ENCODE measurements at places on chromosomes 7 and 10.

- DNase-seq: no peak
Measured at GRCh38 chr7:22420008-22420407, 63.1 kb upstream of the RAPGEF5 start.

DNA sequence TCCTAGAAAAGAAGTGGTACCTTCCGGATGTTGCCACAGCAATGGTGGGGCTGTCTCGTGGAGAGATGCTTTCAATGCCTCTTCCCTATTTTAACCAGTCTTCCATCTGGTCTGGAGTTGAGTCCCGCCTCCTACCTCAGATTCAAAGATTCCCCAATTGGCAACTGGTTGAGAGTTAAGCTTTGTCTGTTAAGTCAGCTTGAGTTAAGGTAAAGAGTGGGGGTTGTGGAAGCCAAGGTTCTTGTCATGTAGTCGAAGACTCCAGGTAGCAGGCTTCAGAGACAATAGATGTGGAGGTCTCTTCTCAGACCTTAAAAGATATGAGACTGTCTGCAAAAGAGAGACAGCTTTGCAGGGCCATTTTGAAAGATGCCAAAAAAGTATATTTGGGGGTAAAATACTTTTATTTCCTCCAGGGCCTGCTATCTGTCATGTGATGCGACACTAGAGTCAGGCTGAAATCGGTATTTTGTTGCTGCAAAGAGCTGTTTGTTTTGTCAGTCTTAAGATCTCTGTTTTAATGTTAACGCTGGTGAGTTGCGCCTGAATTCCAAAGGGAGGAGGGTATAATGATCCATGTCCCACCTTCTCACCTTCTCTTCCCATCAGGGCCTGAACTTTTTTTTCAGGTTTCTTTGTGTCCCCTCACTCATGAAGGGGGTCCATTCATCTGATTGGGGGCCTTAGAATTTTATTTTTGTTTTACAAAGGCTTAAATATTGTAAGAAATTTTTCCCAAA, 40.4 kb upstream of the SCIN start:
- no peak for DNase-seq

DNA sequence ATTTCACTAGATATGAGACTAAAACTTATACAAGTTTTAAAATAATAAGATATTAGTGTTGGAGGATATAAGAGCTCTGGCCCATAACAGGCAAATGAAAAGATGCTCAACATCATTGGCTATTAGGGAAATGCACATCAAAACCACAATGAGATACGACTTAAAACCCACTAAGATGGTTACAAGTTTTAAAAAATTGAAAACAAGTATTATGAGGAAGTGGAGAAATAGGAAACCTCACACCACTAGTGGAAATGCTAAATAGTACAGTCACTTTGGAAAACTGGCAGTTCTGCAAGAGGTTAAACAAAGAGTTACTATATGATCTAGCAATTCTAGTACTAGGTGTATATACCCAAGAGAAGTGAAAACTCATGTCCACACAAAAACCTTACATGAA, 17.2 kb downstream of the PANK1 start:
- no peak for DNase-seq

GRCh38 chr7:108716783-108717182, 147.1 kb downstream of the DNAJB9 start:
- no peak for DNase-seq

GRCh38 chr10:79220307-79220706, 127.0 kb upstream of the PPIF start:
- DNase-seq: no peak

DNA sequence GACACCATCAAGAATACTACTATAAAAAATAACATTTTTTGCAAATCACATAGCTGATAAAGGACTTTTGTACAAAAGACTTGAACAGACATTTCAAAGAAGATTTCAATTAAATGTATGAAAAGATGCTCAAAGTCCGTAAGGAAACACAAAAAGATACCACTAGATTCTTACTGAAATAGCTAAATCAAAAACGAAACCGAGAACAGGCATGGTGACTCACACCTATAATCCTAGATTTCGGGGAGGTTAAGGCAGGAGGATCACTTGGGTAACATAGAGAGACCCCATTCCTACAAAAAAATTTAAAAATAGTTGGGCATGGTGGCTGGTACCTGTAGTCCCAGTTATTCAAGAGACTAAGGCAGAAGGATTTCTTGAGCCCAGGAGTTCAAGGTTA, 520.2 kb upstream of the GRM3 start:
- no peak for DNase-seq

DNA sequence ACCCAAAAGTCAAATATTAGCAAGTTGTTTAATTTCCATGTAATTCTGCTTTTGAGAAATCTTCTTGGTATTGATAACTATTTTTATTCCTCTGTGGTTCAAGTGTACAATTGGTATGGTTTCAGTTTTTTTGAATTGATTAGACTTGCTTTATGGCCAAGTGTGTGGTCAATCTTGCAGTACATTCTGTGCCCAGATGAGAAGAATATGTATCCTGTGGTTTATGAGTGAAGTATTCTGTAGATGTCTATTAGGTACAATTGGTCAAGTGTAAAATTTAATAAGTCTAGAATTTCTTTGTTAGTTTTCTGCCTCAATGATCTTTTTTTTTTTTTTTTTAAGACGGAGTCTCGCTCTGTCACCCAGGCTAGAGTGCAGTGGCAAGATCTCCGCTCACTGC, 36.6 kb upstream of the C7orf33 start:
- no peak for DNase-seq

- DNase-seq: no peak
Measured at GRCh38 chr10:31320550-31321211, 1.7 kb downstream of the ZEB1 start.

GRCh38 chr10:118332236-118332635, 9.9 kb downstream of the FAM204A start:
- no peak for DNase-seq

DNA sequence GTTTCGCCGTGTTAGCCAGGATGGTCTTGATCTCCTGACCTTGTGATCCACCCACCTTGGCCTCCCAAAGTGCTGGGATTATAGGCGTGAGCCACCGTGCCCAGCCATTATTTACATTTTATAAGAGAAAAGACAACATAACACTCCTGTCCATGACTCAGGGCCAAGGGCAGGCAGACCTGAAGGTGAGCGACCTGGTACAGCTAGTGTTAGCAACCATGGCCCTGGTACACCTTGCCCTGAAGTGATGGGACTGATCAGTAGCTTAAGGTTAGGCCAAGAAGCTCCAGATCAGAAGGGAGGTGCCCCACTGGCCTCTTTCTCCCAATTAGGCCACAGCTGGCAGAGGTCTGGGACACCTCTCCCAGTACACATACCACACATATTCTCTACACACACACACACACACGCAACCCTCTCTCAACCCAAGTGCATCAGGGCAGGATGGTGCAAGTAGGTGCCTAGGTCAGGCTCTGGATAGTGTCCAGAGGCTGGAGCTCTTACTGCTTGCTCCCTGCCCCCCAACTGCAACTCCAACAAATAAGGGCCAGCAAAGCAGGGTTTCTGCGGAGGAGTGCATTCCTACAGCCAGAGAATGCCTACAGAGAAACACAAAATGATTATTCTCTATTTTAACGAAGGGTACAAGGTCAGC, 43.8 kb downstream of the DPCD start:
- DNase-seq: no peak

DNA sequence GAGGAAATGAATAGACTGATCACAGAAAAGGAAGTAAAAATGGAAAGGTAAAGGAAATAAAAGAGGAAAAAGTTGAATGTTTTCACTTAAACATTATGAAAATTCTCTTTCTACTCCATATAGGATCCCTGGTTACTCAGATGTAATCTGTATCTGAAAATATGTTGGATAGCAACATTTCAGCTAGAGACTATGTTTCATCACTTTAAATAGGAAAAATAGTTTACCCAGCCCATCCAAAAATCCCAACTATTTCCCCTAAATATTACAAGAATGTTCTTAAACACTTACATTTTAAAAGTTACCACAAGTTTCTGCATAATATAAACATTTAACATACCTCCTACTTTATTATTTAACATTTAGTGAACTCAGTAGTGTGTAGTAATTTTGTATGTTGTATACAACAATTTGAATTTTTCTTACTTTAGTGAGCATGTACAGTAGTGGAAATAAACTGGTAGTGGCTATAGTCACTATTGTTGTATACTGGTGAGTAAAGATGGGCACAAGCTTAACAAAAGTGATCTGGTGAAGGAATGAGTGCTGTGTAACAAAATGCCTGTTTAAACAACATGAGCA, 27.1 kb downstream of the SLF2 start:
- no peak for DNase-seq
